ENCODE measurements at places on chromosomes 11 and 22.
A peak's percentile ranks its signal among the peaks of the same experiment; 100 is the strongest.

DNA sequence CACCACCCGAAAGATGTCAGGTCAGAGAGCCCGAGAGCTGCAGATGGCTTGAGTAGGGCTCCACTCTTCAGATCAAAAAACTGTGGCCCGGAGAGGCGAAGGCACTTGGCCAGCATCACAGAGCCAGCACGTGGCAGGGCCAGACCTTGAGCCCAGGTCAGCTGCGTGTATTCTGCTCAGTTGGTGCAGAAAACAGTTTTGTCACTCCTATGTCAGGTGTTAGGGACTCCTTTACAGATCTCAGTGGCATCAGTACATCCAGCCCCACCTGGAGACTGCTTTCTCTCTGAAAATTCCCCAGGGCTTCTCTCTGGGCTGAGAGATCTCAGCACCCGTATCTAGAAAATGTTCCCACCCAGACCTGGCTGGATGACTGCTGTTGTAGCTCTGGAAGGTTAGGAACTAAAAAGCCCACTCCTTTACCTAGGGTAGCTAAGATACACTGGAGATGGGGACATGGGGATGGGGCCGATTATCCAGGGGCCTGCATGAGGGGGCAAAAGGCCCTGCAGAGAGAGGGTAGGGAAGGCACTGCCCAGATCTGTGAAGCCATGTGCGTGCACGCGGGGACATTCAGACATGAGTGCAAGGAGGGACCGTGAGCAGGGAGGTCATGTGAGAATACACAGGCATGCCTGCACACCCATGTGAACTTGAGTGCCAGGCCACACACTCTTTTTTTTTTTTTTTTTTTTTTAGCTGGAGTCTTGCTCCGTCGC is 3.4 kb downstream of the APOA1 start:
- no peak for DNase-seq

DNA sequence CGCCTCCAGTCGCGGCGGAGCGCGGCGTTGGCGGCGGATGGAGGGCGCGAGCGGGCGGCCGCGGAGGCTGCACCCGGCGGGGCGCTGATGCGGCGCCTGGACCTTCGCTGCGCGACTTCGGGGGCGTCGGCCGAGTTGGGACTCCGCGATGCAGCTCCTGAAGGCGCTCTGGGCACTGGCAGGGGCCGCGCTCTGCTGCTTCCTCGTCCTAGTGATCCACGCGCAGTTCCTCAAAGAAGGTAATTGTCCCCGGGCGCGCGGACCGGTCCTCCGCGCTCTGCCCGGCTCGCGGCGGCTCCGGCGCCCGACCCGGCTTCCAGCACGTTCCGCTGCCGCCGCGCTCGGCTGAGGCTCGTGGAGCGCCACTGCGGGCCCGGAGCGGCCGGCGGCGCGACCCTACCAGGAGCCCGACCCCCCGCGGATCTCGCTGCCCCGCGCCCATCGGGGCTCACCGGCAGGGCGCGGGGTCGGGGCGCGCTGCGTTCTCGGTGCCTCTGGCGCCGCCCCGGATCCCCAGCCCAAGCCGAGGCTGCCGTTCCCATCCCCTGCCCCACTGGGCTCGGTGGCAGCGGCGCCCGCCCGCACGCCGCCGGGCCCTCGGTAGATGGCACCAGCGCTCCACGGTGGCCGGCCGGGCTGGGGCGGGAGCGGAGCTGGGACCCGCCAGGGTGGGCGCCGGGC is 1251.2 kb downstream of the BRD1 start:
- DNase-seq: no peak

DNA sequence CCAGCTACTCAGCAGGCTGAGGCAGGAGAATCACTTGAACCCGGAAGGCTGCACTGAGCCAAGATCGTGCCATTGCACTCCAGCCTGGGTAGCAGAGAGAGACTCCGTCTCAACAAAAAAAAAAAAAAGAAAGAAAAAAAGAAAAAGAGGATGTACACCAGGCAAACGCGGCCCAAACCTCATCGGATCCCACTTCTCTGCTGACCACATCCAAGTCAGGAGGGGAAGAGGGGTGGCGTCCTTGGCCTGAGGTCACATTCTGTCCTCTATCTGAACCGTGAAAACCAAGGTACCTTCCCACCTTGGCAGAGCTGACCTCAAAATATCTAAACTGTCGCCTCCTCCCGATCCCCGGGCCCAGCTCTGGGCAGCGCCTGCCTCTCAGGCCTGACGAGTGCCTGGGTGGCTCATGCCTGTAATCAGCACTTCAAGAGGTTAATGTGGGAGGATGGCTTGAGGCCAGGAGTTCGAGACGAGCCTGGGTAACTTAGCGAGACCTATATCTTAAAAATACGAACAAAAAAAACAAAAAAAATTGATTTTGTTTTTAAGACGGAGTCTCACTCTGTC is 25.1 kb downstream of the RGL4 start:
- DNase-seq: no peak

GRCh38 chr22:26226538-26227297 is 57.5 kb downstream of the SEZ6L start:
- no peak for DNase-seq

GRCh38 chr11:119027561-119028345 is 2.9 kb downstream of the SLC37A4 start:
- DNase-seq: no peak

DNA sequence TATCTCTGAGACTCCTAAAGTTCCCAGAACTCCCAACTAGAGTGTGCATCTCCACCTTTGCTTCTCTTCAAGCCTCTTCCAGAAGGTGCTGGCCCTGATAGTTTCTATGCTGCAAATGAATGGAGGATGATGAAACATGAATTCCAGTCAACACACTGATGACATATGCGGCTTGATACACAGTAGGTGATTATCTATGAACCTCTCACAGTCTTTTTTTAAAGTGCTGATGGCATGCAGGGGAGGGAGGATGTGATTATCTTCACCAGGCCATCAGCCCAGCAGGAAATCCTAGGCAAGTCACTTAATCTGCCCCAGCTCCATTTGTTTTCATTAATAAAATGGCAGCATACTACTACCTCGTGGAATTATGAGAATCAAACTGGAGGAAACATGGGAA is 548.5 kb downstream of the SOX6 start:
- no peak for DNase-seq

DNA sequence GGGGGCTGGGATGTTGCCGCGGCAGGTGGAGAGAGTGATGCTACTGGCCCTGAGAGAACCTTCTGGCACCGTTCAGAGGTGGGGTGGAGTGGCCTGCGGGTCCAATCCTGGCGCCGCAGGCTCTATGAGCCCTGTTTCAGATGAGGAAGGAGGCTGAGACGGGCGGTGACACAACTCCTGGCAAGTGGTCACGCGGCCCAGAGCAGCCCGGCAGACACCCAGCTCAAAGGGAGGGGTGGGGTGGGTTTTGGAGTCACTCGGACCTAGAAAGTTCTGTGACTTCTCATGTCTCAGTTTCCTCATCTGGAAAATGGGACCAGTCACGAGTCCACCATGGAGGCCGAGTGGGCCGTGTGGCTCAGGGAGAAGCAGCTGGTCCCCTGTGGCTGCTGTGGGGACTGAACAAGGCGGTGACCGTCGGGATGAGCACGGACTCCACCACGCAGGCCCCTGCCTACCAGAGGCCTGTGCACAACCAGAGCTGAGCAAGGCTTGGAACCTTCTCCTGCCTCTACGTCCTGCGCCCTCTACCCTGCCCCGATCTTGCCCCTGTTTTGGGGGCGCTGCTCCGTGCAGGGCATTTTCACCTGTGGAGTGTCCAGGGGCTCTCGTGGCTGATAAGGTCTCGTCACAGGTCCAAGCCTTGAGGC is 3.7 kb downstream of the TSPO start:
- DNase-seq: no peak

- no peak for DNase-seq
These were observed 54.5 kb upstream of the BMAL1 start for GRCh38 chr11:13223112-13223511.

DNA sequence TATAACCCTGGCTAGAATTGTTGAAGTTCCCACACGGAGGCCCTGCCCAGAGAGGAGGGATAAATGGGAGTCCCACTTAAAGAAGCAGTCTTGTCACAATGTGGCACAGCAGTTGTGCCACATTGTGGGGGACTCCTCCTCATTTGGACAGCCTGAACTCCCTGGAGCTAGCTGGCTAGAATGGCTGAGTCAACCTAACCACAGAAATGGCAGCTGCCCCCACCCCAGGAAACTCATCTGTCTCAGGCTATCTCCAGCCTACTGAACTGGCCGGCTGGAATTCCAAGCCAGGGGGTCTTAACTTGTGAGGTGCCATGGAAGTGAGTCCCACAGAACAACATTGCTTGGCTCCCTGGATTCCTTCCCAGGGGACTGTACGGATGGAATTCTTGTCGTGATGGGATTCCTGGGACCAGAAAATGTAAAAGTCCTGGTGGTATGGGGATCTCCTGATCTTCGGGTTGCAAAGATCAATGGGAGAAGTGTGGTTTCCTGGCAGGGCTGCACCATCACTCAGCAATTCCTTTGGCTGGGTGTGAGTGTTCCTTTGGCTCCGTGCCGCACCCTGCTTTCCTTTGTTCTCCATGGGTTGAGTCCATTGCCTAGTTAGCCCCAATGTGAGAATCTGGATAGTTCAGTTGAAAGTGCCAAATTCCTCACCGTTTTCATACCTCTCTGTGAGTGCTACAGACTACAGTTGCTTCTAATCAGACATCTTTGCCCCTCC is 791.2 kb upstream of the FAT3 start:
- no peak for DNase-seq

DNA sequence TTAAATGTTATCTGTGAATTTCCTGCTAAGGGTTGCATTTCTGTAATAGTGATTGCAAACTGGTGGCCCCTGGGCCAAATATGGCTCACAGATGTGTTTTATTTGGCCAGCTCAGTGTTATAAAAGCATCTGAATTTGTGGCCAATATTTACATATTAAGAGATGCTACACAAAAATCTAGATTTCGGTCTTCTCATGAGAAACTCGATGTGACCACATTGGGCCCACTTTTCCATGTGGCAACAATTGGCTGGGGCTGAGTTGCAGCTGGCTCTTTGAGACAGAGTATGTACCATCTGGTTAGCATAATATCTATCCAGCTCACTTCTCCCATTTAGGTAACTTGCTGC is 244.5 kb upstream of the POU2AF2 start:
- no peak for DNase-seq

- no peak for DNase-seq
These were observed 169.3 kb upstream of the E2F8 start for GRCh38 chr11:19410032-19410431.

DNA sequence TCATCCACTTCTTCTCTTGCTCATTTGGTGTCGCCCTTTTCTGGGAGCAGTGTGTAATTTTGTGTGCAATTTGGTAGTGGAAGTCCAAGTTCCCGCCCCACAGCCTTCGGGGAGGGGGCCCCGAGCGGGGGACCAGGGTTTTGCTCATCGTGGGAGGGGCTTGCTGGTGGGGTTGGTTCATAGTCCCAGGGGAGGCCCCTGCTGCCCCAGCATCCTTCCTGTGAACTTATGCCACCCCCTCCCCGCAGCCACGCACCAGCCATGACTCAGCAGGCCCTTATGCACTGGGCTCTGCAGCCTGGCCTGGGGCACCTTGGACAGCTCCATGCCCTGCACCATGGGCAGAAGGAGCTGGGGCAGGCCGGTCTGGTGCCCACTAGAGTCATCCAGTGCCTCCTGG is 1183.6 kb downstream of the BRD1 start:
- no peak for DNase-seq

GRCh38 chr11:82906236-82906635 is 4.7 kb downstream of the DDIAS start:
- no peak for DNase-seq

DNA sequence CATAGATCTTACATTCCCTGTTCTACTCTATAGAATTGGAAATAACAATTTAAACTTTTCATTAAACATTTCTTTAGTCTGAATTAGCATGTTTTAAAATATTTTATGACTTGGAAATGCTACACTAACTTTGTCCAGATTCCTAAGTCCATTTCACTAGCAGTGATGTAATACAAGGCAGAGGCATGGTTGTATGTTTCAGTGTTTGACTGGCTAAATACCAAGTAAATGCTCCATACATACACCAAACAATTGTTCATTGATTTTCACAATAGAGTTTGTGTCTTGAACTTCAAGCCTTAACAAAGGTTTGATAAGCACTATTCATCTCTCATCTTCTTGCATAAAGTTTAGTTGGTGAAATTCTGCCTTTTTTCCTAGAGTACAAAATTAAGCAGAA is 13.5 kb downstream of the ZBED5 start:
- no peak for DNase-seq

GRCh38 chr22:42190274-42190673 is 59.7 kb upstream of the CYP2D6 start:
- DNase-seq: no peak

- no peak for DNase-seq
These were observed 112.7 kb downstream of the MORC2 start for GRCh38 chr22:30855677-30856518.

GRCh38 chr11:79304599-79305212 is 136.1 kb downstream of the TENM4 start:
- DNase-seq: no peak

GRCh38 chr22:19497245-19497644 is 17.5 kb downstream of the CDC45 start:
- no peak for DNase-seq

GRCh38 chr11:76588455-76589325 is 81.9 kb downstream of the LRRC32 start:
- peak; percentile 80 for DNase-seq

DNA sequence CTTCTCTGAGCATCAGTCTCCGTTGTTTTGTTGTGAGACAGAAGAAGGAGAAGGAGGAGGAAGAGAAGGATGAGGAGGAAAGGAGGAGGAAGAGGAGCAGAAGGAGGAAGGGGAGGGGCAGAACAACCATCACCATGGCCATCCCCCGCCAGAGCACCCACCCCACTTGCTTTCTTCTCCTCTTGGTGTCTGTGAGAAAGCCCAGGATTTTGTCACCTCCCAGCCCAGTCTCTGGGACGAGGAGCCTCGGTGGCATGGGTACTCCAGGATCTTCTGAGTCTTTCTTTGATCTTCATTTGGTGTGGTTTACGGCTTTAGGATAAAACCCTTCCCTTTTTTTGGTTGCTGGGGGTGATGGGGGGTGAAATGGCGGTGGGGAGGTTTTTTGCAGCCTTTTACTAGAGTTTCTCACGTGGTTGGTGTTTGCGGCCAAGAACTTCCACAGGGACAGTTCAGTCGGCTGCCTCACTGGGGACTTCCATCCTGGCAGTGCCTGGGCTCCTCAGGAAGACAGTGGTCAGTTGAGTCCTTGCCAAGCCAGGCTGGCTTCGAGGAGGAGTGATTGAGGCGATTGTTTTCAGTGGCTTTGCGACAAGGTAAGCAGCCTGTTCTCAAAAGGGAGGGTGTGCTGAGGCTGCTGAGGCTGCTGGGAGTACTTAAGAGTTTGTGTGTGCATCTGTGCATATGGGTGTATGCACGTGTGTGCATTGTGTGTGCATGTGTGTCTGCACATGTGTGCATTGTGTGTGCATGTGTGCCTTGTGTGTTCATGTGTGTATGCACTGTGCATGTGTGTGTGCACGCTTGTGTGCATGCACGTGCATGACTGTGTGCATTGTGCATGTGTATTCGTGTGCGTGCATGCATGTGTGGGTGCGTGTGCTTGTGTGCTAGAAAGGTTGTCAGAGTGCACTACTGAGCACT is 567.5 kb downstream of the TBC1D22A start:
- DNase-seq: no peak

- DNase-seq: no peak
These were observed 39.3 kb upstream of the PICALM start for GRCh38 chr11:86108191-86108590.
